ENCODE measurements at places on chromosomes 5 and 9. TPM values are rescaled to one million over a fixed set of nuclear protein-coding genes. Genes with fewer than 3 reads are reported as not detected.

The SGTB gene
- total RNA-seq = 10.1 TPM

The PCDHGB1 gene
- total RNA-seq = 0.12 TPM

The GABRA6 gene
- not detected for total RNA-seq

The DAB2IP gene
- 0.07 TPM for total RNA-seq

The PCSK1 gene
- total RNA-seq = not detected

The PCDHB11 gene
- not detected for total RNA-seq

The DYNC2I2 gene
- total RNA-seq = 23.7 TPM

The BSPRY gene
- total RNA-seq = 5.0 TPM
